NCI-H446 treated with DMSO at 0.1 percent for 48 hours (cell line): ENCODE measurements at places on chromosomes 1 and 21.
A peak's percentile ranks its signal among the peaks of the same experiment; 100 is the strongest.

- no peak for DNase-seq
These were observed 149.5 kb upstream of the RUNX1 start for GRCh38 chr21:35198565-35198964.

GRCh38 chr21:41321211-41321907 is 4.8 kb downstream of the FAM3B start:
- DNase-seq: no peak

DNA sequence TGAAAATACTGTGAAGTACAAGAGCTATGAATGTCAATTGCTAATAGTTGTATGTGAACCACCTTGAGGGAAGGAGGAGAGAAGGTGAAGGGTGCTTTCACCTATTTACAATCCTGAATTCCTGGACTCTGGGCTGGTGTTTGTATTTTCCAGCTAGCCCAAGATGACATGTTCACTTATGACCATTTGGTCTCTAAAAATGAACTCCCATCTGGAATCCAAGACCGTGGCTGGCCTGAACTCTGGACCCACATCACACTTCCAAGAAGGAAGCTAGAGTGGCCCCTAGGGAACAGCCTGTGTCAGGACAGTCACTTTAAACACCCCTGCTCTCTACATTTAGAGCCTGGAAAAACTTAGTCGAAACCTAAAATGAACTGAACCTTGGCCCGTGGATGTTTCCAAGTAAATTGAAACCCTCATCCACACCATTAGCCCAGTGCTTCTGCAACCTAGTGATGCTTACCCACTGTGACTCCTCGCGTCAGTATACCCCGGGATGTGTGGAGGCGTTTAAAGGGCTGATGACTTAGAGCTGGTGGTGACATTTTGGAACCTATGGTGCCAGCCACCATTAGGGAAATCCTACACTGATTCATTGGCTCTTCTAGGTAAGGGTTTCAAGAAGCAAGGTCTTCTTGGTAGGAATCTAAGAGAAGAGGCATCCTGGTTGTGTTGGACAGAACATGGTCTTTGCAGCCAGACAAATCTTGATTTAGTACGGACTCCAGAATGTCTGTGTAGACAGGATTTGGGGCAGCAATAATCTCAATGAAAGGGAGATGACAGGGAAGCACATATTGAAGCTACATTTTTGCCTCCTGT is 171.5 kb upstream of the IRF2BP2 start:
- DNase-seq: no peak

- no peak for DNase-seq
These were observed 98.6 kb downstream of the OMA1 start for GRCh38 chr1:58447886-58448285.

- no peak for DNase-seq
These were observed 3.4 kb downstream of the ZBTB21 start for GRCh38 chr21:42006765-42007164.

DNA sequence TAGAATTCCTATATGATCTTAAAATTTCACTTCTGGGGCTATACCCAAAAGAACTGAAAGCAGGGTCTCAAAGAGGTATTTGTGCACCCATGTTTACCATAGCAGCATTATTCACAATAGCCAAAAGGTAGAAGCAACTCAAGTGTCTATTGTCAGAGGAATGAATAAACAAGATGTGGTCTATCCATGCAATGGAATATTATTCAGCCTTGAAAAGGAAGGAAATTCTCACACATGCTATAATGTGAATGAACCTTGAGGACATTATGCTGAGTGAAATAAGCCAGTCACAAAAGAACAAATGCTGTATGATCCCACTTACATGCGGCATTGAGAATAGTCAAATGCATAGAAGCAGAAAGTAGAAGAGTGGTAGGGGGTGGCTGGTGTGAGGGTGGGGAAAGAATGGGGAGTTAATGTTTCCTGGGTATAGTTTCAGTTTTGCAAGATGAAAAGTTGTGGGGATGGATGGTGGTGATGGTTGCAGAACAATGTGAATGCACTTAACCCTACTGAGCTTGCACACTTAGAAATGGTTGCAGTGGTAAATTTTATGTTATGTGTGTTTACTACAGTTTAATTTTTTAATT is 122.4 kb downstream of the TOMM20 start:
- no peak for DNase-seq

- DNase-seq: peak; percentile 61
These were observed 259.1 kb upstream of the USP24 start for GRCh38 chr1:55474168-55474786.

DNA sequence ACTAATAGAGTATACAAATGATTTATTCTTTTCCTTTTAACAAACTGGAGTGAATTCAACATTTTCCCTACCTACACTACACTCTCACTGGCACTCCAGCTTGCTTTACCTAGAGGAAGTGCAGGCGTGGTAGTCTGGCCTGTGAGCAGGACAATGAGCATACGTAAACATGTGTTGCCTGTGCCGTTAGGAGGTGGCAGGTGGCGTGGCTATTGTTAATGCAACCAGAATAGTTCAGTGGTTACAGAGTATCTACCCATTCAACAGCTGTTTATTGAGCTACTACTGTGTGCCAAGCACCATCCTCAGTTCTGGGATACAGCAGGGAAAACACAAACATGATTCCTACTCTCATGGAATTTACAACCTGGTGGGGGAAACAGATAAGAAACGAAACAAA is 299.7 kb upstream of the KAZN start:
- DNase-seq: no peak

DNA sequence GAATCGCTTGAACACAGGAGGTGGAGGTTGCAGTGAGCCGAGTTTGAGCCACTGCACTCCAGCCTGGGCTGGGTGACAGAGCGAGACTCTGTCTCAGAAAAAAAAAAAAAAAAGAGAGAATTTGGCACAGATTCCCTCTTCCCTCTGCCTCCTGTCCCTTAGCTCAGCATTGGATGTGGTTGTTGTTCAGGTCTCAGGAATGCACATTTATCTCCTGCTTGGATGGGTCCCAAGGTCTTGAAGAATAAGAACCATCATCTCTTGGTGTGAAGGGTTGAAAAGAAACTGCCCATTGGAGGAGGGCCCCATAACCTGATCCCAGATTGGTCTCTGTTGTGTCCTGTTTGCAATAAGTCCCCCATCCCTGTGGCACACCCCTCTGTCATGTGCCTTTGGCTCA is 34.9 kb downstream of the UBIAD1 start:
- no peak for DNase-seq

DNA sequence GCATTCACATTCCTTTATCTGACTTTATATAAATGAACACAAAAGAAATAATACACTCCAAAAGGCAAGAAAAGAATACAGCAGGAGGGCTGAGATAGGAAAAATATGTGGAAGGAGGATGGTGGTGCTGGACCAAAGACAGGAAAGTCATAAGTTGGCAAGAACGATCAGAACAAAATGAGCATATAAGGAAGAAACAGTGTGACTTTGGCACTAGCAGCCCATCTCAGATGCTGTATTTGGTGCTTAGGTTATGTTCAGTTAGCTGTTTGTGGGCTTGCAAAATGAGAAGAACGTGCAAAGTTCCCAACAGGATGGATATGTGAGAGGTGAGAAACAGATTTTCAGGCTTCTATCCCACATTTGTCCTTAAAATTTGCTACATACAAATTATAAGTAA is 719.8 kb upstream of the ADGRL4 start:
- peak; percentile 47 for DNase-seq

DNA sequence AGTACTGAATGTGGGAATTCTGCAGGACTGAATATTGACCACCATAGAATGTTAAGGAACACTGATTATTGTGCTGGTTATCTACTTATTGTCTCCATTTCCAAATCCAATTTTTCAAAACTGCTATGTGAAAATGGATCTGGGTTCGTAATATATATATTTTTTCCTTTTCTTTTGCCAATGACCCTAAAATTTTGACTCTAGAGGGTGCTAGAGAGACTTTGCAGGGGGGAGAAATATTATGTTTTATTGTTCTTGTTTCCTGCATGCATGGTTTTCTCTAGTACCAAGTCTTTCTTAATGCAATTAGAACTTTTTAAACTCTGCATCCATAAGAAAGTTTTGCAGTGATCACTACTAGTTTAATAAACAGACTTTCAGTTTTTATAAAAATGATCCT is 1256.9 kb downstream of the BRINP3 start:
- no peak for DNase-seq
